ENCODE measurements at places on chromosomes 16 and 17.

DNA sequence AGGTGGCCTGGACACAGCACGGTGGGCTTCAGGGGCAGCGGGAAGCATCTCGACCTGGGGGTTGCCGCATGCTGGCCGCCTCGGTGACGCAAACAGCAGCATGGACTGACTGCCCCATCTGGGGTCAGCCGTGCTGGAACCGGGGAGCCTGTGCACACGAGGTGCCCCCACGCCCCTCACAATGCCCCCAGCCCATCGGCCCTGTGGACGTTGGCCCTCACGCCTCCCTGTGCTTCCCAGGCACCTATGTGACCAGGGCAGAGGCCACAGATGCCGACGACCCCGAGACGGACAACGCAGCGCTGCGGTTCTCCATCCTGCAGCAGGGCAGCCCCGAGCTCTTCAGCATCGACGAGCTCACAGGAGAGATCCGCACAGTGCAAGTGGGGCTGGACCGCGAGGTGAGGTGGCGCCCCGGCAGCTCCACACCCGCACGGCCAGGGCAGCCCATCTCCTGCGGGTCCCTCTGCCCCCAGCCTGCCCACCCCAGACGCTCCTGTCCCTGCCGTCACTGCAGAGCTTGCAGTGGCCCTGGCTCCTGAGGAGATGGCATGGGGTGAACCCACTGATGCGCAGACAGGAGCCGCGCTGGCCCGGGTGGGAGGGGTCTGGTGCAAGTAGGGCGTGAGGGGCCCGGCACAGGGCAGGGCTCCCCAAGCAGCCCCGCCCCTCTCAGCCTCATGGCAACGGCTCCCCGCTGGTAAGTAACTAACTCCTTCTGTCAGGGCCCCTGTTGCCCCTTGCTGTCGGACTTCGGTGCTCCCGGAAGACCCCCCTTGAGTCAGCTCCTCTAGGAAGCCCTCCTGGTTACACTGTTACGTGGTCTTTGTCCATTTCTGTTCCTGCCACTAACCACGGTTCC lies 13.6 kb downstream of the CDH15 start:
- no peak for DNase-seq

GRCh38 chr17:81315885-81316391 lies 20.8 kb upstream of the SLC38A10 start:
- no peak for DNase-seq

- DNase-seq, result no peak
Measured at GRCh38 chr16:78703936-78704335, 604.5 kb downstream of the WWOX start.

DNA sequence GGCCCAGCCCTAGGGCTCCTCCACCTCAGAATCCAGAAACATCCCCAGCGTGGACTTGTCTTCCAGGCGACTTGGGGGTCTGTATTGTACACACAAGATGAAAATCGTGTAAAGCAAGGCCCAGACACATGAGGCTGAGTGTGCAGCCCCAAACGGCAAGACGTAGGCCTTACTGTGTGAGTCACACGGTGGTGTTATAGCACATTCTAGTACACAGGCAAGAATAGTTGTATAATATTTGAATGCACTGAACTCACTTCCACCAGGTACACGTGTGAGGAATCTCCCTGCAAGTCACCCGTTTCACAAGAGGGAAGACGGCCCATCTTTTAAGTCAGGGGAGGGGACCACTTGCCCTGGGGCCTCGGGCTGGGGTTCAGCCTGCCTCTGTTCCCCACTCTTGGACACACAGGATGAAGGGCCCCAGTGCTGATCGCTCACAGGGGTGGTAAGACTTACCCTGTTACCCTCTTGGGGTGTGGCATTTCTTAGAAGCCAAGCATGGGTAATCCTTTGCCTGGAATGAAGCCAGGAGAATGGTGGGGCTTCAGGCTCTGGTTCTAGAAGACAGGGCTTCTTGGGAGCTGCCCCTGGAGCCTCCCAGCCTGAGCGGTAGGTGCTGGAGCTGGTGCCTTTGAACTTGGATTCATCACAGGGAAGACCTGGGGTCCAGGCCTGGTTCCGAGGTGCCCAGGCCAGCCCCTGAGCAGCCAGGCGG lies 71.3 kb downstream of the SREBF1 start:
- no peak for DNase-seq
